ENCODE measurements at places on chromosomes 5 and 9. TPM values are rescaled to one million over a fixed set of nuclear protein-coding genes. Genes with fewer than 3 reads are reported as not detected.
A peak's percentile ranks its signal among the peaks of the same experiment; 100 is the strongest.

DNA sequence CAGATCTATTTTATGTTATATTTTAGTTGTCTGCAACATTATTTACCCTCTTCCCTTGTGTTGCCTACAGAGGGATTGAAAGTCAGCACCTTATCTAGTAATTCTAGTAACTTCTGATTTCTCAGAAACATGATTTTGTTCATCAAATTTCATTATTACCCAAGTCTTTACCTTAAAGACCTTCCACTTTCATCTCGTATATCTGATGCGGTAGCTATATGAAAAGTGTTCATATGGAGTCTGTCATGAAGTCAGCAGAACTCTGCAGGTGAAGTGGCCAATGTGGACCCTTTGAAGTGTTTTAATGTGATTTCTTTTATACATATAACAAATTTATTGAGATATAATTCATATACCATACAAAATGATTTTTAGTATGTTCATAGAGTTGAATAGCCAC, 40.0 kb downstream of the SLC44A1 start:
- DNase-seq, result no peak

Gene OR13J1
- polyA plus RNA-seq, result not detected

GRCh38 chr5:142680605-142681259, 5.2 kb downstream of the FGF1 start:
- no peak for DNase-seq

Gene GRIN3A
- polyA plus RNA-seq, result 0.09 TPM

DNA sequence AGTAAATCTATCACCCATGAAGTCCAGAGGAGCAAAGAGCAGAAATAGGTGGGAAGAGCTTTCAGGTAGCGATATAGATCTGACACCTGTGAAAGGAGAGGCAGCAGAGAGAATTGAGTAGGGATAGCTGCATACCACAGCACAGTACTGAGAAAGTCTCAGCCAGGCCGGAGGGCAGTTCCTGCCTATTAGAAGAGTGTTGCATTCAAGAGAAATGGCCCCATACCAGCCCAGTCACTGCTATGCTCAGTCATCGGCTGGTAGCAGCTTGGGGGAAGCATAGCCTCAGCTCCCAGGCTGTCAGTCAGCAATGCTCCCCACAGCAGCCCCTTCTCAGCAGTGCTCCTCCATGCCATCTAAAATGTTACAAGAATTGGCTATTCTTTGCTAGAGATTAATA, 285.1 kb upstream of the CDH6 start:
- DNase-seq, result no peak

DNA sequence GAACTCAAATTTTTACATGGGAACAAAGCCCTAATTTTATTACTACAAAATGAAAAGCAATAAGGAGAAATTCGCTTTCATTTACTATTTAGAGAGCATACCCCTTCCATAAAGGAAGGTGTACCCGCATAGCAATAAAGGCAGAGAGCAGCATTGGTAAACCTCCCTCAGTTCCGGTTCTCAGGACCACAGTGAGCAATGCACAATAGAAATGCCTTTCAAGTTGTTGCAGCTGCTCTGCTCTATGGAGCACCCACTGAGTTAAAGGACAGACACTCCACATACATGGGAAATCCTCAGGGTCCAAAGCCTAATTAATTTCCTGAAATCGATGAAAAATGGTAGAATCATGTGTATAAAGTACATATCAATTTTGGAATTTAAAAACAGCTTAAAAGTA, 89.9 kb upstream of the MPDZ start:
- DNase-seq, result no peak

- no peak for DNase-seq
Measured at GRCh38 chr9:133710661-133711427, 27.3 kb downstream of the SARDH start.

Gene DDX46
- polyA plus RNA-seq, result 28.4 TPM

DNA sequence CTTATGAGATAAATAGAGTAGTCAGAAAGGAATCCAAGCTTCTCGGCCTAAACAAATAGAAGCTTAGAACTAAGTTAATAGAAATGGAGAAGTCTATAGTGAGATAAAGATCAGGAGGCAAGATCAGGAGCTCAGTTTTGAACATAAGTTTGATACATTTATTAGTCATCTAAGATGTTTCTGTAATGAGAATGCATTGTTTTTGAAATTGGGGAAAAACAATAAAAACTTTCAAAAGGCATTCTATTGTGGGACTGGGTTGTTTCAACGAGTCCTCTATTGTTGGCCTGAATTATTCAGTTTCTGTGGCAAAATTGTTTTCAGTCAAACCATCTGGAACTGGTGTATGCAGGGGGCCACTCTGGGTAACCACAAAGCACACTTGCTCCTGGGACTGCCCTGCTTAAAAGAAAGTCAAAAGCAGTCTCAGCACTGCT, 181.0 kb upstream of the CLINT1 start:
- DNase-seq, result no peak

- peak; percentile 72 for DNase-seq
Measured at GRCh38 chr5:90940227-90940995, 381.8 kb downstream of the ADGRV1 start.

Gene MEF2C
- 25.2 TPM for polyA plus RNA-seq

- no peak for DNase-seq
Measured at GRCh38 chr9:117825609-117826347, 121.6 kb downstream of the TLR4 start.

- DNase-seq, result no peak
Measured at GRCh38 chr5:95760273-95761191, 29.4 kb downstream of the RHOBTB3 start.

Gene BHMT2
- polyA plus RNA-seq, result 18.1 TPM

GRCh38 chr9:75911390-75911789, 20.9 kb downstream of the PCSK5 start:
- no peak for DNase-seq

DNA sequence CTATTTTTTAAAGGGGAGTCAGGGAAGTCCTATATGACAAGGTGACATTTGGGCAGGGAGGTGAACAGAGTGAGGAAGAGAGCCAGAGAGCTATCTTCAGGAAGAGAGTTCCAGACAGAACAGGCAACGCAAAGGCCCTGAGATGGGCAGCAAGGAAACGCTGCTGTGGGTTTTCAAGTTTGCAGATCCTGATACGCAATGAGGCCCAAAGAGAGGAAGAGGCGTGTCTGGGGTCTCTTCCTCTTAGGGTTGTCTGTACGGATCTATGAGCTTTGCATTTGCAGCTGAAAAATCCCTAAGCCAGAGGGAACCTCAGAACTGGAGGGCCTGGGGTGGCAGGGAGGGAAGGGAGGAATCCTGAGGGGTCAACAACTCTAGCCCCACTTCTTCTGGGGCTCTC, 13.6 kb downstream of the FAT2 start:
- no peak for DNase-seq

GRCh38 chr9:108496846-108497245, 358.9 kb downstream of the ACTL7B start:
- DNase-seq, result no peak

- no peak for DNase-seq
Measured at GRCh38 chr5:178780581-178781498, 50.4 kb upstream of the ZNF354A start.

Gene BRIX1
- polyA plus RNA-seq, result 19.3 TPM

GRCh38 chr5:87210076-87210475, 57.6 kb upstream of the RASA1 start:
- DNase-seq, result no peak

DNA sequence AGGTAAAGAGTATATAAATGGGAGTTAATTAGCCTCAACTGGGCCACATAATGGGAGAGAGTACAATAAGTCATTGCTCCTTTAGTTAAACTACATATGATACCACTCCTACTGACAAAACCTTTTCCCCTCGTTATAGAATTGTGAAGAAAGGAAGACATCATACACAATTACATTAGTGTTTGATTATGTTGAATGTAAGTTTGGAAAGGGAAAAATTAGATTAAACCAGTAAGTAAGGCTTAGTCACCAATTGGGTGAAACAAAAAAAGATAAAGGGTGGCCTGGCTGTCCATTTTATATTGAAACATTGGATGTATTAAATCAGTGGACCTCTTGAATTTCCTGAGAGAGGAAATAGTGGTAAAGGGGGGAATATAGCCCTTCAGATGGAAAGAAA, 464.3 kb upstream of the PAPPA start:
- DNase-seq, result no peak

Gene TMEM174
- polyA plus RNA-seq, result not detected

DNA sequence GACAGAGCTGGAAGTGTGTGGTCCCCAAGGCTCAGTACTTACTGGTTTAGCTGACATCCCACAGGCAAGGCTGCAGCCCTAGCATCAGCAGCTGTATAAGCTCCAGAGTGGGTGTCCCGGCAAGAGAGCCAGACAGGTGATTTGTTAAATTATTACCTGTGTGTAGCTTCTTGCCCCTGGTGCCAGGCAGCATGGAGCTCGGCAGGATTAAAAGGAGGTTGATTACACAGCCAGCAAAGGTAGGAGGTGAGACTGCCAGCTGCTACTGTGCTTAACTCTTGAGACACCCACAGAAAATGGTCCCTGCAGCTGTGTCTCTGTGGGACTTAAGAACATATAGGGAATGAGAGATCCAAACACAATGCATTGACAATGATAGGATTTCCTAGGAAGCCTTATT, 54.2 kb downstream of the ARHGAP26 start:
- no peak for DNase-seq

DNA sequence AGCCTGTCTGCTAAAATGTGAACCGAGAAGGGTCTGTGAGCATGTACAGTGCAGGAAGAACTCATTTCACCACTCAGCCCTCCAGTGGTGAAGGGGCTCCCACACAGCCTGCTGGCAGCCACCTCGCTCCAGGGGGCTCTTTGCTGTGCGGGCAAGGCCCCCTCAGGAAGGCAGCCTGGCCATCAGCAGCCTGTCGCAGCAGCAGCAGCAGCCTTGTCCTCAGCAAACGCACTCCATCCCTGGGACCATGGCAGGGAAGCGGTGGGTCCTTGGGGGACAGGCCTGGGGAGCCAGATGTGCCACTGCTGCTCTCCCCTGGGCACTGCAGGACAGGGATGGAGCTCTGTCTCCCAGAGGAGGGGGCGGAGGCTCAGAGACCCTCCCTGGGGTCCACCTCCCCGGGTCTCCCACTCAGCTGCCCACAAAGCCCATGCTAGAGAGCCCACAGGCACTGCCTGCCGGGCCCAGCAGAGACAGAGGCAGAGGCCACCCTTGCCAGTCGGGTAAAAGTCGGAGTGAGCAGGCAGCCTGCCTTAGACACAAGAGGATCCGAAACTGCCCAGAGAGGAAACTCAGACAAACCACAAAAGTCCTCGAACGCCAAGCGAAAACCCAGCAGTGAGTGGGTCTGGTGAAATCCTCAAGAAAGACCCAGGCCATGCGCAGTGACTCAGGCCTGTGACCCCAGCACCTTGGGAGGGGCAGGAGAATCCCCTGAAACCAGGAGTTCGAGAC, 8.0 kb downstream of the BRD3 start:
- no peak for DNase-seq
